ENCODE measurements at places on chromosomes 2 and 18.

DNA sequence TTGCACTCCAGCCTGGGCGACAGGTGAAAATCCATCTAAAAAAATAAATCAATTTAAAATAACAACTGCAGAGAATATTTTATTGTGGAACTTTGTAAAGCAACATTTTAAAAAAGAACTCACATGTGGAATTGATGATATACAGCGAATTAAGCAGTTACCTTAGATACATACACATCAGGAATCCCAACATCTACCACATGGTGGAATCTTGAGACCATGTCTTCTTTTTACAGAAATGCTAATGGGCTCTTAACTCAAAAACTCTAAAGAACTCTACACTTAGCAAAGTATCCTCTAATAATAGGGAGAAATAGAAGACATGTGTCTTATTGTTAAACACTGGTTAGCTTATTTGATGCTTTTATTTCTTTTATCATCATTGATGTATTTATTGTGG lies 373.6 kb downstream of the CDH7 start:
- no peak overlapping the region for H3K27ac ChIP-seq
- no peak for DNase-seq
- H3K27me3 ChIP-seq, result no peaks in the 10 kb centered on the region
- no peak overlapping the region for H3K4me3 ChIP-seq
- no peaks in the 10 kb centered on the region for H3K36me3 ChIP-seq

DNA sequence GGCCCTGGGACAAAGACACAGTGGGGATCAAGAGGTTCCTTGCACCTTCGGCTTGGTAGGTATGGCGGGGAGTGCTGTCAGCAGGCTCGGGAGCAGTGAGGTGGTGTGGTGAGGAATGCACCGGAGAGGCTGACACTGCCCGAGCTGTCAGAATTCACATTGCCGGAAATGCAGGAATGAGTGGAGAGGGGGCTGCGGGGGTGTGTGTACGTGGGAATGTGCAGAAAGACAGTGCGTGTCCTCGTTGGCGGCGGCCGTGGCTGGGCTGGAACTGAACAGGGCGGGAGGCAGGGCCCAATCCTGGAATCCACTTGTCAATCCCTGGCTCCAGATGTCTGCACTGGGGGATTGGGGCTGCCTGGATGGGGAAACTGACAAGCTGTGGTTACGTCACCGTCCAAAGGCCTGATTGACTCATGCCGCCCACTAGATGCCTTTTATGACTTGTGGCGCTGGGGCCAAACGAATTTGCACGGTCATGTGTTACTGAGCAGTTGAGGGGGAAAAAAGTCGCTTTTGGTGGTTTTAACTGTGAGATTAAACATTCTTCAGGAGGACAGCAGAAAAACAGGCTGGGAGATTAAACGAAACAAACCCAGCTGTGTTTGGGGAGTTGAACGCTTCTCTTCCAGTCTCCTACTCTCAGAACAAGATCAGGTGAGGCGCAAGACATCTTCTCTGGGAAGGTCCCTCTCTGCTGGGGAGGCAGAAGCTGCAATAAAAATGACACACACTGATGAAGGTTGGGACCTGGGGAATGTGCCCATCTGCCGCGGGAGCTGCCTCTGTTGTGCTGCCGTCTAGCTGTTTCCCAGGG lies 189.4 kb upstream of the GLI2 start:
- H3K4me1 ChIP-seq, result no peaks in the 10 kb centered on the region
- no peak overlapping the region for H3K4me3 ChIP-seq
- H3K27ac ChIP-seq, result no peak overlapping the region
- peaks cover 12% of the 10 kb centered on the region for H3K27me3 ChIP-seq
- H3K36me3 ChIP-seq, result no peaks in the 10 kb centered on the region
- no peak for DNase-seq

- H3K4me3 ChIP-seq, result no peak overlapping the region
- H3K27ac ChIP-seq, result no peak overlapping the region
- H3K36me3 ChIP-seq, result no peaks in the 10 kb centered on the region
- DNase-seq, result no peak
Measured at GRCh38 chr18:74131124-74131523, 16.5 kb downstream of the FBXO15 start.

DNA sequence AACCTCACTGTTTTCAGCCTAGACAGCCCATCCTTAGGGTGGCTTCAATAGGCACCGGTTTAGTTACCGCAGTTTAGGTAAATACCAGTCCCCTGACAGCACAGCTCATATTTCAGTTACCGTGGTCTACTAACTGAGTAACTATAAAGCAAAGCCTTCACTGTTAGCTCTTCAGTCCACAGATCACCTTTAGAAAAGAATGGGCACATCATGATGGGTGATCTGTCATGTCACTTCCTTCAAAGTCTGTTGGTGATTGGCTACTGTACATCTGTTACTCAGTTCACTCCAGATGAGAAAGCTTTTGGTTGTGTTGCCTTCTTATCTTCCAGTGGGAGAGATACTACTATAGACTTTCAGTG lies 21.0 kb downstream of the SLC20A1 start:
- no peaks in the 10 kb centered on the region for H3K27me3 ChIP-seq
- H3K4me3 ChIP-seq, result no peak overlapping the region
- DNase-seq, result no peak
- H3K4me1 ChIP-seq, result peaks cover 28% of the 10 kb centered on the region
- peak overlapping the region; percentile 14 for H3K27ac ChIP-seq

GRCh38 chr2:96541398-96542152 lies 5.0 kb downstream of the ARID5A start:
- no peak overlapping the region for H3K4me3 ChIP-seq
- no peak overlapping the region for H3K27ac ChIP-seq
- no peak for DNase-seq
- peaks cover 84% of the 10 kb centered on the region for H3K36me3 ChIP-seq
- H3K27me3 ChIP-seq, result peaks cover 2% of the 10 kb centered on the region

- H3K27me3 ChIP-seq, result peaks cover 7% of the 10 kb centered on the region
- DNase-seq, result no peak
- H3K36me3 ChIP-seq, result no peaks in the 10 kb centered on the region
- peaks cover 4% of the 10 kb centered on the region for H3K4me1 ChIP-seq
Measured at GRCh38 chr18:56532176-56532840, 106.1 kb downstream of the TXNL1 start.

- H3K27me3 ChIP-seq, result no peaks in the 10 kb centered on the region
- H3K4me3 ChIP-seq, result no peak overlapping the region
- no peaks in the 10 kb centered on the region for H3K4me1 ChIP-seq
- no peak overlapping the region for H3K27ac ChIP-seq
- H3K36me3 ChIP-seq, result no peaks in the 10 kb centered on the region
Measured at GRCh38 chr2:142756430-142756829, 121.0 kb upstream of the KYNU start.

GRCh38 chr2:134361648-134362047 lies 107.8 kb downstream of the MGAT5 start:
- H3K27ac ChIP-seq, result no peak overlapping the region
- DNase-seq, result no peak
- H3K36me3 ChIP-seq, result peaks cover 4% of the 10 kb centered on the region
- H3K4me1 ChIP-seq, result no peaks in the 10 kb centered on the region
- H3K27me3 ChIP-seq, result no peaks in the 10 kb centered on the region

DNA sequence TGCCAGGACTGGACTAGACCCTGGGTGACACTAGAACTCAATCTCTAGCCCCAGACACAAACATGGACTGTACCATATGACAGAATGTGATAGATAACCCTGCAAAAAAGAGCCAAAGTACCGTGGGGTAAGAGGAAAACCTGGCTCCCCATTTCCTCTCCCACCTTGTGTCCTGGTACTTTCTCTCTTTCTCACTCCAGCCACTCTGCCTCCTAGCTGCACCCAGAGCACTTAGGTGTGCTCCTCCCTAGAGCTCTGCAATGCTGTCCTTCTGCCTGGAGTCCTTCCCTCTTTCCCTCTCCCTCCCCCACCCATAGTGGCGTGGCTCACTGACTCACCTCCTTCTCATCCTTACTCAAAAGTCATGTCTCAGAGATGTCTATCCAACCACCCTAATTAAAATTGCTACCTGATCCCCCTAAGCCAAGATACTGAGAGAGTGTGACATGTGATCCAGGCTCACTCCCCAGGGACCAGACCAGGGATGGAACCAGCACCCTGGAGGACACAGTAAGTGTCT lies 171.3 kb downstream of the LOXHD1 start:
- H3K36me3 ChIP-seq, result no peaks in the 10 kb centered on the region
- no peak overlapping the region for H3K27ac ChIP-seq
- DNase-seq, result no peak
- H3K27me3 ChIP-seq, result peaks cover 5% of the 10 kb centered on the region
- H3K4me1 ChIP-seq, result no peaks in the 10 kb centered on the region

DNA sequence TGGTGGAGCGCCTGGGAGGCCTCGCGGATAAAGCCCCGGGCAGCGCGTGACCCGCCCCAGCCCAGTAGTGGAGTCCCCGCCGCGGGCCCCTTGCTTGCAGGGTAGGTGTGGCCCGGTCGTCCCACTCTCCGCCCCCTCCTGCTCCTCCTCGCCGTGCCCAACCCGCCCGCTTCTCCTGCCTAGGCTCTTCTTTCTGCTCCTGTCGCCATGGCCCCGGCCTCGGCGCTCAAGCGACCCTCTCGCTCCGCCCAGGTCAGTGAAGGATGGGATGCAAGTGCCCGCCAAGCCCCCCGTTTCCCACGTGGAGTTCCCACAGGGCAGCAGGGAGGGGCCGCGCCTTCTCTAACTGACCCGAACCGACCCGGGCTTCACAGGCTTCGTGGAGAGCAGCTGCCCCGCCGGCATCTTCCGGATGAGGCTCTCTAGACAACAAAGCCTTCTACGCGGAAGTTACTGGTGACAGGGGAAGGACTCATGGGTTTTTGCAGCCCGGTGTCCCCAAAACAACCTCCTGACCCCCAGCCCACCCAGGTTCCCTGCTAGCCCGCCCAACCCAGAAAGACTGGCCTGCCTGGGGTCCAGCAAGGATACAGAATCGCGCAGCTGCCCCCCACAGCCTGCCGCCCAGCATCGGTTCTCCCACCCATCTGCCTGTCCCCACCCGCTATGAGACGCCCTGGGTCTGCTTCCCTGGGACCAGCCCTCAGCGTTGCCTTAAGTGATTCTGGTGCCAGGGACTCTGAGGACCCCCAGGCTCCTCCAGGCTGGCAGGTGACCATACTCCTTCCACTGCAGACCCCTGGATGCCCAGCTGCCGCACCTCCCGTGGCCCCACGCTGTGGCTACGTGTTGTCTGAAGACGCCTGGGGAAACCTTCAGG lies 32.8 kb downstream of the TTC32 start:
- H3K4me1 ChIP-seq, result peaks cover 17% of the 10 kb centered on the region
- H3K36me3 ChIP-seq, result no peaks in the 10 kb centered on the region
- H3K4me3 ChIP-seq, result peak overlapping the region; percentile 85
- DNase-seq, result peak; percentile 60
- H3K27ac ChIP-seq, result peak overlapping the region; percentile 57
- H3K27me3 ChIP-seq, result no peaks in the 10 kb centered on the region

DNA sequence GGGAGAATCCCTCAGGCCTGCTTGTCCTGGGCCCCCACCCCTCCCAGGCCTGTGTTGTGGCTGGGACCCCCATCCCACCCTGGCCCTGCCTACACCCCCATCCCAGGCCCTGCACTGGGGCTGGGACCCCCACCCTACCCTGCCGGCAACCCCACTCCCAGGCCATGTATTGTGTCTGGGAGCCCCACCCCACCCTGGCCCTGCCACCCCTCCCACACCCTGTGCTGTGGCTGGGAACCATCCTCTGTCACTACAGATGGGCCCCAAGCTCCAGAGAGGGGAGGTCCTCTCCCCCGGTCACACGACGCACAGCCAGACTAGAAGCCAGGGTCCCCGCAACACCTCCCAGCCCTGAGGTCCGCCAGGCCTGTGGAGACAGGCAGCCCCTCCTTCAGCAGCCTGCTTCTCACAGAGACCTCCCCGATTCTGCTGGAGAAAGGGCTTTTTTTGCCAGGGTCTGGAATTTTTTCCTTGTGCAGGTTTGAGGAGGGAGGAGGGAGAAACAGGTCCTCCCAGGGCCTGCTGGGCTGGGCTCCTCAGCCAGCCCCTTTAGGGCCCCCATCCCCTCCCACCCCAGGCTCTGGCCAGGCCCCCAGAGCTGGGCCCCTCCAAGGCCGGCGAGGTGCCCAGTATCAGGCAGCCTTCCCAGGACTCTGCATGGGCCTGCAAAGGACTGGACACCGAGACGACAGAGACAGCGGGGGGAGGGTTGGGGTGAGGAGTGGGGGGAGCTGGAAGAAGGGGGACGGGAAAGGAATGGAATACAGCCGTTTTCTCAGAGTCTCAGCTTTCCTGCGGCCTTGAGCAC lies 28.0 kb downstream of the KIF1A start:
- H3K27me3 ChIP-seq, result no peaks in the 10 kb centered on the region
- no peak overlapping the region for H3K27ac ChIP-seq
- no peaks in the 10 kb centered on the region for H3K36me3 ChIP-seq
- no peak overlapping the region for H3K4me3 ChIP-seq

DNA sequence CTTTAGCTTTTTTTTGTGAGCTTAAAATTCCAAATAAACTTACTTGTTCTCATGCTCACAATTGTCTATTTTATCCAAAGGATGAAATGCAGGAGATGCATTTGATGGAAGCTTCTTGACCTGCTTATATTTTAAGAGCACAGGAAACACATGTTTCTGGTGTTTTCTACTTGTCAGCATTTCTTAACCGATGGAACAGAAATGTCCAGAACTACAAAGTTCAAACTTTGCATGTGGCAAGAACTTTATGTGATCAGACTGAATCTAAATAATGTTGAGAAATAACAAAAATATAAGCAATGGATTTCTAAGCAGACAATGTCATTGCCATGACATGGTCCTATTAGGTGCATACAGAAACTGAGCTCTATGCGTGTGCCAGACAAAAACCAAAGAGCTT lies 9.9 kb upstream of the CTLA4 start:
- no peak for DNase-seq
- peaks cover 79% of the 10 kb centered on the region for H3K4me1 ChIP-seq
- H3K36me3 ChIP-seq, result peaks cover 9% of the 10 kb centered on the region
- H3K27ac ChIP-seq, result peak overlapping the region; percentile 94
- no peaks in the 10 kb centered on the region for H3K27me3 ChIP-seq

GRCh38 chr18:12904012-12904516 lies 20.0 kb upstream of the PTPN2 start:
- peak overlapping the region; percentile 75 for H3K27ac ChIP-seq
- peak overlapping the region; percentile 52 for H3K4me3 ChIP-seq
- H3K4me1 ChIP-seq, result peaks cover 9% of the 10 kb centered on the region
- H3K36me3 ChIP-seq, result no peaks in the 10 kb centered on the region
- DNase-seq, result peak; percentile 85

- H3K27me3 ChIP-seq, result peaks cover 7% of the 10 kb centered on the region
- no peaks in the 10 kb centered on the region for H3K36me3 ChIP-seq
- no peak overlapping the region for H3K4me3 ChIP-seq
- H3K4me1 ChIP-seq, result no peaks in the 10 kb centered on the region
Measured at GRCh38 chr18:46321955-46322354, 217.8 kb downstream of the HAUS1 start.

- H3K27ac ChIP-seq, result peak overlapping the region; percentile 80
- peaks cover 23% of the 10 kb centered on the region for H3K4me1 ChIP-seq
- H3K36me3 ChIP-seq, result no peaks in the 10 kb centered on the region
Measured at GRCh38 chr2:55282110-55282917, 13.3 kb upstream of the MTIF2 start.

GRCh38 chr2:69946351-69947324 lies 14.8 kb downstream of the ASPRV1 start:
- H3K27ac ChIP-seq, result peak overlapping the region; percentile 94
- peaks cover 37% of the 10 kb centered on the region for H3K36me3 ChIP-seq
- peak; percentile 80 for DNase-seq
- H3K4me1 ChIP-seq, result peaks cover 56% of the 10 kb centered on the region
- peaks cover 2% of the 10 kb centered on the region for H3K27me3 ChIP-seq

All from activated CD4-positive, alpha-beta memory T cell treated with anti-CD3 and anti-CD28 coated beads, Interleukin-2, amount 10 ng/mL, durations not matched to agents 7 days and 5 days (primary cell).